T-helper 2 cell treated with Interferon-gamma antibody and Interleukin-4, amounts not matched to agents 100 ng/mL and 5 ng/mL, for 36 hours (primary cell): ENCODE measurements at places on chromosomes 4 and X. TPM values are rescaled to one million over a fixed set of nuclear protein-coding genes. Genes with fewer than 3 reads are reported as not detected.

The RTL3 gene
- total RNA-seq: 0.07 TPM in 1 of 2 replicates, not detected in the other

The MAOB gene
- 3.4 and 4.0 TPM in 2 replicates for total RNA-seq

The SPIN4 gene
- total RNA-seq: 13.7 and 14.4 TPM in 2 replicates

The GNRHR gene
- not detected in 2 replicates for total RNA-seq

The SLC16A2 gene
- 0.07 TPM in 1 of 2 replicates, not detected in the other for total RNA-seq

The ZNF518B gene
- 19.6 and 20.4 TPM in 2 replicates for total RNA-seq

The FRMPD4 gene
- not detected in 2 replicates for total RNA-seq

The RBMXL3 gene
- total RNA-seq: not detected in 2 replicates

The PTPN13 gene
- 0.18 and 0.34 TPM in 2 replicates for total RNA-seq

The EGF gene
- not detected in 2 replicates for total RNA-seq

The MUC7 gene
- not detected in 2 replicates for total RNA-seq

The ABHD18 gene
- total RNA-seq: 25.4 and 26.4 TPM in 2 replicates

The F8A3 gene
- 25.3 and 29.6 TPM in 2 replicates for total RNA-seq

The PPID gene
- total RNA-seq: 40.4 and 42.0 TPM in 2 replicates

The COL25A1 gene
- not detected in 2 replicates for total RNA-seq

The C4orf50 gene
- total RNA-seq: 0.59 and 0.66 TPM in 2 replicates

The INTS6L gene
- total RNA-seq: 26.1 and 26.7 TPM in 2 replicates

The IGFBP7 gene
- total RNA-seq: 0.18 and 0.23 TPM in 2 replicates

The KLHL13 gene
- total RNA-seq: 0.25 and 0.84 TPM in 2 replicates
